T-helper 17 cell (primary cell): ENCODE measurements at places on chromosomes 3 and 15.

- no peak for DNase-seq
Observed at GRCh38 chr3:142664819-142665218, 59.0 kb upstream of the TRPC1 start.

DNA sequence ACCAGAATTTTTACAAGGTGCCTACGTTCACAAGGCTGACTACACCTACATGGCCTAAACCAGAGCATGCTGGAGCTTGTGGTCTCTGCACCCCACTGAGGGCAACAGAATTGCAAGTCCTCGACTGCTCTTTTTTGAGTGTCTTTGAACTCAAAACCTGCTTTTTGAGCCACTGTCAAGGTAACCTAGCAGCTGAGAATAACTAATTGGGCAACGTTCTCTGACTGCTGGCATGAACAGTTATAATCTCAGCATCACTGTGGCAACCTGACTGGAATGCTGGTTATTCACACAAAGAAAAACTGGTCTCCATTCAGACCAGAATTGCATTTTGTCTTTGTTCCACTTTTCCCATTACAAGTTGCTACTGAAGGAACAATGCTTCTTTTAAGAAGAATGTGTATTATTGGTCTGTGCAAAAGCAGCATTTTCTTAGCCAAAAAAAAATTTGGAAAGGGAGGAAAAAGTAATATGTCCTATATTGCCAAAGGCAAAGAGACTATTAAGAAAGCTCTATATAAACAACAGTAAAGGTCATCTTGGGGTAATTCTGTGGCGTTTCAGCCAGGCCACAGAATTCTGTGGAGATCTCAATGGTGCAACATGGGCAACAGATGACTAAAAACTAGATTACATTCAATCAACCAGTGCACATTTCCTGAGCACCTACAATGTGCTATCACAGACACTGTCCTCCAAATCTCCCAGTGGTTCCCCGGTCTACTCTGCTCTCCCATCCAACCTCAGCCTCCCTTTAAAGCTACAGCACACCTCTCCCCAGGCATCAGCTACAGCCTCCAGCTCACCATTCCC, 76.8 kb downstream of the TNIK start:
- no peak for DNase-seq

GRCh38 chr3:98971169-98971681, 69.7 kb upstream of the DCBLD2 start:
- DNase-seq, result no peak

DNA sequence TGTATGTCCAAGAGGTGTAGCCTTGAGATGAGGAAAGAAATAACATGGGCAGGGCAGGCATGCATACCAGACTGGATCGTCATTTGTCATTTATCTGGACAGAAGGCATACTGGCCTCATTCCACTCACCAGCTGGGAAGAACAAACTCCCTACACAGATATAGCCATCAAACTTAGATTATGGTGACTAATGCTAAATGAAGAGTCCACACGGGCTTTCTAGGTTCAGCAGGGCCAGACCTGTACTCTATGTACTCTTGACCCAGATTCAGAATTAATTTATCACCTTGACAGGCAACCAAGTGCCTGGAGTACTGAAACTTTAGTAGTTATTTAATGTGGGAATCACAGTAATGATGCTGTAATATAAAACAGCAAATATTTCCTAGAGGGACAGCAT, 164.3 kb upstream of the IL12A start:
- DNase-seq, result no peak

GRCh38 chr3:61560517-61561373, 626 bp upstream of the PTPRG start:
- no peak for DNase-seq

- DNase-seq, result peak; percentile 44
Observed at GRCh38 chr15:67082007-67082536, 16.7 kb downstream of the SMAD3 start.

- DNase-seq, result no peak
Observed at GRCh38 chr3:106184540-106185457, 316.0 kb upstream of the CBLB start.

DNA sequence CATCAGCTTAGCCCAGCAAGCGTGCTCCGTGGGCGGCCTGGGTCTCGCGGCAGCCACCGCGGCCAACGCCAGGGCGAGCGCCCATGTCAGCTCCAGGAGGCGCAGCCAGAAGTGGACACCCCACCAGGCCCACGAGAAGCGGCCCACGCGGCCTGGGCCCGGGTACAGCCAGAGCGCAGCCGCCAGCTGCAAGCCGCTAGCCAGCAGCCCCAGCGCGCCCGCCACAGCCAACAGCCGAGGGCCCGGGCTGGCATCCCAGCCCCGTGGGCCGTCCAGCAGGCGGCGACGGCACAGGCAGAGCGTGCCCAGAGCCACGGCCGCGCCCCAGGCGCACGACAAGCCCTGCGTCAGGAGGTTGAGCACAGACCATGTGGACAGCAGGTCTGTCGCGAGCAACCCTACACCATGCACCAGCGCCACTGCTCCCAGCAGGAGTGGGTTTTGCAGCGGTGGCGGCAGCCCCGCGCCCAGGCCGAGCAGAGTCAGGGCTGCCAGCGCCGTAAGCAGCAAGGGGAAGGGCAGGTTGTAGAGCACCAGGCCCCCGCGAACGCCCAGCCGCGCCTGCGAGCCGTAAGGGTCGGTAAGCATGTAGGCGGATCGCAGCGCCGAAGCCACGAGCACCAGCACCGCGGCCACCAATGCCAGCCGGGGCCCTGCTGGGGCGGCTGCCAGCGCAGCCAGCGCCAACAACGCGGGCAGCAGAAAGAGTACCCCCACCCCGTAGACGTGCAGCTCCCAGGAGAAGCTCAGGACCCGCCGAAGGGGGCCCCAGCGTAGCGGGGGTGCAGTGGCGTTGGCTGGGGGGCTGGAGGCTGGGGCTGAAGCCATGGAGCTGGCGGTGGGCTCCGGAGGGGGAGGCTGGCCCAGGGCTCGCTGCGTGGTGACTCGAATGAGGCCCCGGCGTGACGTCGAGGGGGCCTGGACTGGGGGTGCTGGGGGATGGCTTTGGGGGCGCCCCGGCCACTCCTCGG, 4.9 kb downstream of the PRRT3 start:
- no peak for DNase-seq

DNA sequence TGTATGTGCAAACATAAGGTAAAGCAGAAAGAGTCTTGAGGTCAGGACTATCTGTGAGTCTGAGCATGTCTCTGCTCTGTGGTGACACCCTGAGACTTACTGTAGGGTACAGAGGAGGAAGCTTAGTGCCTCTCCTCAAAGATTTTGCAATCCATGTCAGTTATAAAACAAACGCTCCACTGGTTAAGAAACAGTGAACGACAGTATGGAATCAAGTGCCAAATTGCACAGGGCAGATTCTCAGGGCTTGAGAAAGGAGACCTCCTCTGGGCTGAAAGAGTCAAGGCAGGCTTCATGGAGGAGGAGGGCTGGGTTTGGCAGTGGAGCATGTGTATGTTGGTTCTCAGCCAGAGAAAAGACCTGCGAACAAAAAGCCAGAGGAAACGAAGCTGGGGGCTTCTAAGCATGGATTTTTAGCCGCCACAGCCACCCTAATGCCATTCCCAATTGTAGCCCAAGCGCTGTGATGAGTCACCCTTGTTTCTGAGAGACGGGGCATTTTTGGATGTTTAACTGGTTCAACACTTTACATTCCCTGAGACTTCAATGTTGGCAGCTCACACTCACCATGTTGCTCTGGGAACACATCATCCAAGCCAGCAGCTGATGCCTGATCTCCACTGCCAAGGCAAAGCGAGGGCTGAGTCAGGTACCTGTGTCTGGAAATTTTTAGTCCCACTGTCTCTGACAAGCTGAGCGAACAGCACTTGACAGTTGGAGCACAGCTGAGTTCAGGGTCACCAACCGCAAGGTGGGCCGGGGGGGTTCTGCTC, 3.4 kb upstream of the DGKG start:
- no peak for DNase-seq

GRCh38 chr3:100506355-100506754, 13.9 kb downstream of the TMEM45A start:
- no peak for DNase-seq

DNA sequence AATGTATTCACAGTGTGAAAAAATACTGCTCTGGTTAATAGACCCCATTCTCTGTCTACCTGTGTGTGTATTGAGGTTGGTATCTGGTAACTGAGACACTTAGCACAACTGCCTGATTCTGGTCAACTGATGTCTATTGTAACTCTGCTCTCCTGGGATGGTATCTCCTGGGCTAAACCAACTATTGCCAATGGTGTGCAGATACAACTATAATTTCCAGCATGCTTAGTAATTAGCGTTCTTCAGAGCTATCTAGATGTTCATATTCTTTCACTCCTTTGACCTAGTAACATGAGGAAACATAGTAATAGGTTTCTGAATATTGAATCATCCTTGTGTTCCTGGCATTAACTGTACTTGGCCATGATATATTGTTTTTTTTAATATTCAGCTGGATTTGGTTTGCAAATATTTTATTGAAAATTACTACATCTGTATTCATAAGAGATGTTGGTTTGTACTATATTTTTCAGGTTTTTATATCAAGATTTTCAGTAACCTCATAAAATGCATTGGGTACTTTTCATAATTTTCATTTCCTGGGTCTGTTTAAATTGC, 16.8 kb downstream of the ADAMTSL3 start:
- DNase-seq, result no peak

DNA sequence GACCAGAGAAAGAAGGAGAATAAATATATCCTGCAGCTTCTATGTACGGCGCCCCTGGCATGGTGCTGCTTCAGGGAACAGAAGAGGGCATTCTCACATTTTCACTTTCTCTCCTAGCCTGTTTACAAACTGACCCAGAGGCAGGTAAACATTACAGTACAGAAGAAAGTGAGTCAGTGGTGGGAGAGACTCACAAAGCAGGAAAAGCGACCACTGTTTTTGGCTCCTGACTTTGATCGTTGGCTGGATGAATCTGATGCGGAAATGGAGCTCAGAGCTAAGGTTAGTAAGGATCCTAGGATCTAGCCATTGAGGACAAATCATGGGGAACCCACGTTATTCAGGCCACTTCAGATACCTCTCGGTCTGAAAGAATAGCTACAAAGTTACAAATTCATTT, 26.4 kb downstream of the HACD3 start:
- no peak for DNase-seq

DNA sequence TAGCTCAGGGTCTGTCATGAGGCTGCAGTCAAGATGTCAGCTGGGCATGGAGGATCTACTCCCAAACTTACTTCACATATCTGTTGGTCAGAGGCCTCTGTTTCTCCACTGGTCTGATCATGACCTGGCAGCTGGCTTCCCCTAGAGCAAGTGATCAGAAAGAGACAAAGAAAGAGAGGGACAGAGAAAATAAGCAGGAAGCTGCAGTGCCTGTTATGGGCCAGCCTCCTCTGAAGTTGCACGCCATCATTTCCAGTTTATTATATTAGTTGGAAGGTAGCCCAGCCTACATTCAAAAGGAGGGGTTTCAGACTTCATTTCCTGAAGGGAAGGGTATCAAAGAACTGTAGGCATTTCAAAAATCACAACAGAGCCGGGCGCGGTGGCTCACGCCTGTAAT, 5.0 kb upstream of the RPP25 start:
- no peak for DNase-seq

DNA sequence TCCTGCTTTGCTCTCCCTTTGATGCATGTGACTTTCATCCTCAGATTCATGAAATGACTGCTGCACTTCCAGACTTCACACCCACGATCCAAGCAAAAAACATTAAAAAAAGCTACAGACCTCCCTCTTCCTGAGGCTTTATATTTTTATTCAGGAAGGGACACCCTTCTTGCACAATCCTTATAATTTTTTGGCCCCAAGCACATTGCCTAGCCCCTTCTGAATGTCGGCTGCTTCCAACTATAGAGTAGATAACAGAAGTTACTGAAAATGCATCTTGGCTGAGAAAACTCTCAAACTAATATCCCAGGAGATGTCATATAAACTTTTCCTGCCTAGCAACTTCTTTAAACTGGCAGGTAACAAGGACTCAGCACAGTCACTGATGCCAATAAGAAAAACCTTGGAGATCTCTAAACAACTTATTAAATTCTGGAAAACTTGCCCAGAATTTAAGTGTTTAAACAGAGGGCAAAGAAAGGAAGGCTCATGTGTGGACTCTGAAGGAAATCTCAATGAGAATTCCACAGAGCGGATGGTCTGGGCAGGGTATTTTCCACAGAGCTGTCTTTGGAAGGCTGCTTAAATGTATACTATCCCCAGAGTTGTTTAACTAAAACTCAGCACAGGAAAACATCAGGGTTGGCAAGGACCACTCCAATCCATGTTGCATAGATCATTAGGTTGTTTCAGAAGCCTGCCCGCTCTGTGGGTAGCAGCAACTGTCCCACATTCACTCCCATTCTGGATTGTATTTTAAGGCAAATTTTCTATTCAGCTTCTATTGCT, 746.8 kb upstream of the LMCD1 start:
- DNase-seq, result no peak

DNA sequence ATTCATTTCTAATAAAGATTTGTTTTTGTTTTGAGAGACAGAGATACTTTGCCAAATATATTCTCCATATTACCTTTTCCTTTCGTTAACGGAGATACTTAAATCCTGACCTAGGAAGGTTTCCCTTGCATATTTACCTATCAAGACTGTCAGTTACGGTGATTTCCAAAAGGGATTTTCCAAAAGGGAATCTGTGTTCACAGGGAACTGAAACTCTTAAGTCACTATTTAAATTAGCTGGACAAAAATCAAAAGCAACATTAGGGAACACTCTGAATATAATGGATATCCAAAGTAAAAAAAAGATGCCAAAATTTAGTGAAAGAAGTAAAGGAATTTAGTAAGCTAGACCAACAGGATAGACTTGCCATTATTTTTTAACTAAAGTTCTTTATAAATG, 576 bp downstream of the LRRFIP2 start:
- no peak for DNase-seq

GRCh38 chr3:115513416-115513800, 109.9 kb upstream of the GAP43 start:
- no peak for DNase-seq

DNA sequence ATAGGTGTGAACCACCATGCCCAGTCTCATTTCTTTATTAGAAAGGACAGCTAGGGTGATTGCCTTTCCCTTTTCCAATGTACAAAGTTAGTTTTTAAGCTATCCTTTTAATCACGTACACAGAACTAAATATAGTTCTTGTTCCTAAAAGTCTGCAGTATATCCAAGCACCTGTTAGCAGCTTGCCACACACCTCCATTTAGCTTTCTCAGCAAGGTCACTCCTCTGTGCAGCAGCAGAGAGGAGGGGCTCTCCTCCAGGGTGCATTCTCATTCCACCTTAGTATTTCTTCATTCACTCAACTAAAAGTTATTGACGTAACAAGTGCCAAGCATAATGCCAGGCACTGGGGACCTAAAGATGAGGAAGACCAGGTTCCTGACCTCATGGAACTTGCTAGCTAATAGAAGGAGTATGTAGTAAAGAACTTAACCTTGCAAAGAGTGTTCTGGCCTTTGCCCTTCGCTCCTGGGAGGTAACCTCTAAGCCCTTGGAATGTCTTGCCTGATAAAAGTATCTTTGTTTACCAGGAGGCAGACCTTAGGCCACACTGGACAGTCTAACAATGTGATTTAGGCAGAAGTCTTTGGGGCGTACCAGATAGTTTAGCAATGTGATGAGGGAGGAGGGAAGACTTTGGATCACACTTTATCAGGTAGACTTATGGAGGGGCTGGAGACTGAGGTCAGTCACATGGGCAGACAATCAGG, 12.7 kb upstream of the PTPN9 start:
- no peak for DNase-seq

GRCh38 chr3:157333551-157333991, 103.1 kb upstream of the PTX3 start:
- DNase-seq, result no peak
